Uterus (tissue), 4 donors: ENCODE measurements at places on chromosomes 2 and 18. TPM values are rescaled to one million over a fixed set of nuclear protein-coding genes. Genes with fewer than 3 reads are reported as not detected.

GKN1 gene
- not detected for total RNA-seq

DNA sequence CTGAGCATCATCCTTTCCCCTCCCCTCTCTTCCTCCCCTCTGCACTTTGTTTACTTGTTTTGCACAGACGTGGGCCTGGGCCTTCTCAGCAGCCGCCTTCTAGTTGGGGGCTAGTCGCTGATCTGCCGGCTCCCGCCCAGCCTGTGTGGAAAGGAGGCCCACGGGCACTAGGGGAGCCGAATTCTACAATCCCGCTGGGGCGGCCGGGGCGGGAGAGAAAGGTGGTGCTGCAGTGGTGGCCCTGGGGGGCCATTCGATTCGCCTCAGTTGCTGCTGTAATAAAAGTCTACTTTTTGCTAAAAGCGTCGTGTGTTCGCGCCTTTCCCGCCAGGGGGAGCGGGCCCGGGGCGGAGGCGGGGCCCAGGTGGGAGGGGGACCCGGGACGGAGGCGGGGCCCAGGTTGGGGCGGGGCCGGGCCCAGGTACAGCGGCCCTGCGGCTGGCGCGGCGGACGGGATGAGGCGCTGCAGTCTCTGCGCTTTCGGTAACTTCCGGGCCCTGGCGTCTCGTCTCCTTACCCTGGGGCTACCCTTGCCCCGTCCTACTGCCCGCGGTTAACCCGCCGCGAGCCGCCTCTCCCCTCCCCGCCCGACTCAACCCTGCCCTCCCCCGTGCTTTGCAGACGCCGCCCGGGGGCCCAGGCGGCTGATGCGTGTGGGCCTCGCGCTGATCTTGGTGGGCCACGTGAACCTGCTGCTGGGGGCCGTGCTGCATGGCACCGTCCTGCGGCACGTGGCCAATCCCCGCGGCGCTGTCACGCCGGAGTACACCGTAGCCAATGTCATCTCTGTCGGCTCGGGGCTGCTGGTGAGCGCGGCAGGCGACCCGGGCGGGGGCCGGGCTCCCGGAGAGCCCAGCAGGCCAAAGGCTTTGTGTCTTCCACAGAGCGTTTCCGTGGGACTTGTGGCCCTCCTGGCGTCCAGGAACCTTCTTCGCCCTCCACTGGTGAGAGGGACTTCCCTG lies at the start of gene KRTCAP3:
KRTCAP3 (plus strand) TSS at position 424 of the 962 bp plus-strand sequence; CDS start at position 456, 32 bp downstream.
- no peak for DNase-seq

DNA sequence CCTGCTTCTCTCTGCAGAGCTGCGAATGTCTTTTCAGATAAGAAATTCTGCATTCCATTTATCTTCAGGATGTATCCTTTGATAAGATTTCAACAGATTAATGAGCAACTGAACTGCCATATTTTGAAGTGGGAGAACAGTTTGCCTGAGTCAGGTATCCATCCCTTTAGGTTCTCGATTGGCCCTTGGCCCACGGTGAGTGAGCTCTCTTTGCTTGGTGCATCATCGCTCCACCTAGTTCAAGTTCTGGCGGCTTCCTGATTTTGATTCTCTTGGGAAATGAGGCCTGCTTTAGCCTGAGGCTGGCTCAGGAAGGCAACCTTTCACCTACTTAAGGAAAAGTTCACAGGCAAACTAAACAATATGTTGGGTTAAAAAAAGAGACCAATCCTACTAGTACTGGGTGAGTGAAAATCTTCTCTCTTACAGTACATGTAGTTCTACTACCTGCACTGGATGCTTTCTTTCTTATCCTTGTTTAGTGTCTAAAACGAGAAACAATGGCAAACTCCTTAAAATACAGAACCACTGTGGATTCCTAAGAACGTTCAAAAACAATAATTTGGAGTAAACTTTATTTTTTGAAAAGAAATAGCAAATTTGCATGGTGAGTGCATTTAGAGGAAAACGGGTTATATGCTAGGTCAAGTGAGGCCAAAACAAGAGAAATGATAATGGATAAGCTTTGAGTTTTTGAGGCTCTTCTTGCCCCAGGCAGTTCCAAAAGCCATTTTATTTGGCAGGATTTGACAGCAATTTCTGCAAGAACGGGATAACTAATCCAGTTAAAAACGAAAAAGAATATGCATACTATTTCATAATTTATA lies 837 bp upstream of the ACSL3 start:
- peak; percentile 31 for DNase-seq

DNA sequence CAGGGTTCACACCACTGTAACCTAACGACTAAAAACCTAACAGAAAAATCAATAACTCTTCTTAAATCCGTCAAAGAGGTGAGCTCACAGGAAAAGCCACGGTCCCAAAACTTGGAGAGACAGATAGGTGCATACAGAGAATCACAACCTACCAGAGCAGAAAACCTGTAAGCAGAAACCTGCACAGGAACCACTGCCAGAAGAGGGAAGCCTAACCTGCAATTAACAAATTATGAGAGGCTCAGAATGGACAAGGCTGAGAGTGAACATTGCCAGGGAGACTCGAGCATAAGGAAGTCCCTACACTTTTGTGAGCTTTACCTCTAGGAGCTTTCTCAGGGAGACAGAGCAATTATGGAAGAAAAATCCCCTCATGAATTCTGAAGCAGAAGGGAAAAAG lies 156.2 kb upstream of the NETO1 start:
- no peak for DNase-seq

PDE1A gene
- total RNA-seq: 83.1 TPM

DNA sequence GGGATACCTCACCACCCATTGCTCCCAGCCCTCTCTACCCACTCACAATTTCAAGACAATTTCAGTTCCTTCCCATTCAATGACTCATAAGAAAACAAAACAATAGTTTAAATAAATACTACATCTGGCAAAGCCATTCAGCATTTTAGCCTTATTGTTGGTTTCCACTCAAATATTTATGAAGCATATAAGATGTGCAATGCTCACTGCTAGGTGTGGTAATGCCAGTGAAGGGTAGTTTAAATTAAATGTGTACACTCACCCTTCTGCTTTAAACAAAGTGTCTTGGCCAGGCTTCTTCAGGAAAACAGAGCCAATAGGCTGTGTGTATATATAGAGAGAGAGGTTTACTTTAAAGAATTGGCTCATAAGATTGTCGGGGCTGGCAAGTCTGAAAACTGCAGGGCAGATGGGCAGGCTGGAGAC lies 37.0 kb downstream of the INO80C start:
- no peak for DNase-seq

DNA sequence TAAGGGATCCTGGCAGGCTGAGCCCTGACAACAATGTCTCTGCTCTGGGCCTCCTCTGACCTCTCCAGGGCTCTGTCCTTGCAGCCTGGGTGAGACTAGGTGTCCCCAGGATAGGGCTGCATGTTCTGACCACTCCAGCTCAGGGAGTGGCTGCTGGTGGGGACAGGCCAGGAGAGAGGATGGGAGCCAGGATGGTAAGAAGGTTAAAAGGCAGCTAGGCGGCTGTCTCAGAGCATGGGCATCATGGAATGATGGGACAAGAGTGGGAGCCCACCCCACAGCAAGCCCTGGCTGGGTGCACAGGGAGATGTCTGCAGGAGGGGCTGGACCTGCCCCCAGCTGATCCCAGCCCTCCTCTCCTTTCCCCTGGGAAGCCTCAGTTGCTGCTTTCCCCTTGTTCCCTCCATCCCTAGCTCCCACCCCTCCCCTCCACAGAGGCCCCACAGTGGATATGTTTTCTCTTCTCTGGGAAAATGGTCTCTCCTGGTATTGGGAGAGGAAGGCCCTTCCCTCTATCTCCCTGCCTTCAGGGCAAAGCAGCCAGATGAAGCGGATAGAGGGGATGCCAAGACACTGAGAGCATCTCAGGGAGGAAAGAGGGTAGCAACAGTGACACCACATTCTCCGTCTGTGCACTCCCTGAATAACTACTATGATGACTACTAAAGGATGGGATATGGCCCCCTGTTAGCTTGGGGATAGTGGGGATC lies 334.3 kb downstream of the DYSF start:
- no peak for DNase-seq

GRCh38 chr2:69753659-69754363 lies 11.9 kb downstream of the ANXA4 start:
- no peak for DNase-seq

GRCh38 chr2:23400703-23401102 lies 15.7 kb downstream of the KLHL29 start:
- no peak for DNase-seq

IL1A gene
- total RNA-seq: 0.41 TPM

DNA sequence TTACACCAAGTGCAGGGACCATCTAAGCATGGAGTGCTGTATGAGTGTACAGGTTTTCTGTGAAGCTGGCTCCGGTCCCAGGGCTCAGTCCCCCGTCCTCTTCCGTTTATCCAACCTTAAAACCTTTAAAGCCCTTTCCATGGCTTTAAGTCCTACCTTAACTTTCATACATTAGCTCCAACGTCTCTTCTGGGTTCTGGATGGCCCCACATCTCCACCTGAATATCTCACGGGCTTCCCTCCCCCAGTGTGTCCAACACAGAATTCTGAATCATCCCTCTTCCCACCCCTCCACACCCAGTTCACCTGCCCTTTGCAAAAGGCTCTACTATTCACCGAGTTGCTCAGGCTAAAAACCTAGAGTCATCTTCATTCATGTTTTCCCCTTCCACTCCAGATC lies 12.8 kb downstream of the ARHGAP25 start:
- DNase-seq: no peak

- DNase-seq: no peak
Observed at GRCh38 chr2:144858211-144858610, 338.3 kb upstream of the ZEB2 start.

ARHGAP28 gene
- 11.3 TPM for total RNA-seq

POTEJ gene
- total RNA-seq: not detected

DNA sequence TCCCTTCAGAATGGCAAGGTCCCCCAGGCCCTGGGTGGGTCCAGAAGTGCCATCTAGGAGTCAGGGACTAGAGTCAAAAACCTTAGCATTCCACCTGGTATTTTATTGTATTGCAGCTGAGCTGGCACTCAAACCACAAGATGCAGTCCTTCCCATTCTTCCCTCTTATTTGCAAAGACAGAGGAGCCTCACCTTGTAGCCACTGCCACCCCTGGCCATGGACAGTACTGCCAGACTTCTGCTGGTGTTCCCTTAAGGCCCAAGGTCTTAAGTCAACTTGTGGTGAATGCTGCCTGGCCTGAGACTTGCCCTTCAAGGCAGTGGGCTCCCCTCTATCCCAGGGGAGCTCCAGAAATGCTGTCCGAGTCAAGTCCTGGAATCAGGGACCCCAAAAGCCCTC lies 6.9 kb downstream of the UGT1A10 start:
- DNase-seq: no peak

DNA sequence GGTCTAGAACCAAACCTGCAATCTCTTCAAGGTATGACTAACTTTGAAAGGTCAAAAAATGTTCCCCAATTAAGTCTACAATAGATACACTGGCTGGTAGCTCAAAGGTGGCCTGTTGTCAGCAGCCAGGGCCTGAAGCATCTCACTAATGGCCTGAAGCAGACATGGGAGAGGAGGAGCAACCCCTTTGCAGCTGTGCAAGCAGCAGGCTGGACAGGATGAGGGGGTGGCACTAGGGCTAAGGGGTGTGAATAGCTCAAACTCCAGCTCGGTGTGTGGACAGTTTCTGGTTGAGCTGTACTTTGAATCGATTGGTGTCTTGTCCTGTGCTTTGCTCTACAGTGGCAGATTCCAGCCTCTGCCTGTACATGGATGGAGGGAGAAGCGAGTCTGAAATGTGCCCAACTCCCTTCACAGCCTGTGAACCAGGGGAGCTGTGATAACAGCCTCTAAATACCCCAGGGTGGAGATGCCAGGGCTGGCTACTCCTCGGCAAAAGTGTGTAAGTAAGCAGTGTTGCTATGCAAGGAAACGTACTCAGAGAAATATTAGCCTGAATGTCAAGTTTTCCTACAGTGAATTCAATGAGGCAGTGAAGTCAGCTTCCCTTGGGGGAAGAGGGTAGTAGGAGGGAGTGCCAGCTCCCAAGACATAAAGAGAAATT lies 34.7 kb upstream of the DTNB start:
- DNase-seq: no peak

TTC39C gene
- 50.6 TPM for total RNA-seq

- no peak for DNase-seq
Observed at GRCh38 chr2:10891390-10891789, 20.3 kb upstream of the KCNF1 start.

SUCLG1 gene
- 57.4 TPM for total RNA-seq

GRCh38 chr18:34818064-34818463 lies 108.0 kb downstream of the DTNA start:
- DNase-seq: no peak

MAB21L4 gene
- not detected for total RNA-seq

CD8B2 gene
- not detected for total RNA-seq

DNA sequence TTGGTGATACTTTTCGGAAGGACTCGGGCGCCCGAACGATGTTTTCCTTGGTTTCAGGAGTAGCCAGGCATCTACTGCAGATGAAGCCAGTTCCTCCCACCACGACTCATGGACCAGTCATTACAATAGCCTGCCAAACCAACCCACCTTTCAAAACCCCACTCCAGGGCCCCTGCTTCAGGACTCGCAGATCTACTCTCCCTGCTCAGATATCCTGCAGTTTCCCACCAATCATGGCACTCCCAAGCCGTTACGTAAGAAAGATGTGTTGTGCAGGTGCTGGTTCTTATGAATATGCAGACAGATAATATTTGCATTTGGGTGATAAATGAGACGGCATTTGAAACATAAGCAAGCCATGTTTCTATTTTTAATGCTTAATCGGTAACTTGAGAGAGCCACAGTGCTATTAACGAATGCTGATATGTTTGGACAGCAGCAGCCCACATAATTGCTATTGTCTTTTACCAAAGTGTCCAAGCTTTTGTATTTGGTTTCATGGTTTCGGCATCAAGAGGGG lies 3.5 kb upstream of the CYS1 start:
- no peak for DNase-seq

GRCh38 chr2:74828543-74828942 lies 5.4 kb upstream of the HK2 start:
- no peak for DNase-seq

TNFRSF11A gene
- 5.3 TPM for total RNA-seq

DNA sequence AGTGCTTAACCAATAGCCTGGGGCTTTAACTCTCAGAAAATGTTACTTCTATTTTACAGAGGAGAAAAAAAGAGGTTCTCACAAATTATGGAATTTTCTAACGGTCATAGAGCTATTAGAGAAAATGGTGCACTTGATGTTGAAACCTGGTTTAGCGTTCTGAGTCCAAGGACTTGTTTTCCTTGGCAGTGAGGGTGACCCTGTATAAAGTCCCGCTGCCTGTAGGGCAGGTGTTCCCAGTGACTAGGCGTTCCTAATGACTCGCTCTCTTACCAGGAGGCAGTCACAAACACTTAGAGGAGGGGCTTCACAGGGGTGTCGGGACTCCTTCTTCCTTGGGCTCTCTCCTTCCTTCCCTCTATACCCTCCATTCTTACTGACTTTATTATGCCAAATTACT lies 175.8 kb downstream of the ACTR3 start:
- DNase-seq: no peak

GRCh38 chr2:37564356-37564755 lies 107.1 kb downstream of the CDC42EP3 start:
- no peak for DNase-seq

RNF152 gene
- 23.8 TPM for total RNA-seq

ANTXR1 gene
- total RNA-seq: 122 TPM

- DNase-seq: no peak
Observed at GRCh38 chr18:49672853-49673252, 111.0 kb downstream of the LIPG start.

NEU2 gene
- total RNA-seq: not detected
